ENCODE measurements at places on chromosomes 6 and 20.

GRCh38 chr6:106092279-106092678, 6.1 kb downstream of the PRDM1 start:
- DNase-seq: no peak

- peak; percentile 71 for DNase-seq
Measured at GRCh38 chr6:43263314-43264178, 20.3 kb downstream of the TTBK1 start.

DNA sequence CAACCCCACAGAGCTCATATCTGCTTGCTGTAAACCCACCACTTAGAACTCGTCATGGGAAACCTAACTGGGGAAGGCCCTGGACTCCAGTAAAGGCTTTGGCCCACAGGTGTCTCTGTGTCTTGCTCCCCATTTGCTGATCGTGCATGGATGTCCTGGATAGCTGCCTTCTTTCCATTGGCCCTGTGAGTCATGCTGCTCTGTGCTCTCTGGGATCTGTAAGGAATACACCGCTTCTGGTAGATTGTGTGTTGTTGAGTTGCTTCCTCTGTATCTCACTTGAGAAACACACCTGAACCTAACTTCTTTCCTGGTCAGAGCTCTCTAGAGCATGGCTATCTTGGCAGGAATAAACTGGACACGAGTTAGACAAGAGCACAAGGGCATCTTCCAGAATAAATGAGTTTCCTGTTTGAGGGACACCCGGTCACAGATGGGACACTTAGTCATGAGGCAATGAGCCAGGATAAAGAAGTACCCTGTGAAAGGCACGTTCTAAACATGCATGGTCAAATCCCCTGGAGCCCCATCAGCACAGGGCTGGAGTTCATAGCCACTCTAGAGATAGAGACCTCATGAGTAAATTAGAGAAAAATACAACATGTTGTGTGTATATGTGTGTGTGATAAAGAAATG, 99.6 kb upstream of the TMEM170B start:
- no peak for DNase-seq

GRCh38 chr6:38248500-38249234, 391.1 kb downstream of the BTBD9 start:
- no peak for DNase-seq

GRCh38 chr6:35311390-35312075, 13.9 kb downstream of the DEF6 start:
- DNase-seq: peak; percentile 32

DNA sequence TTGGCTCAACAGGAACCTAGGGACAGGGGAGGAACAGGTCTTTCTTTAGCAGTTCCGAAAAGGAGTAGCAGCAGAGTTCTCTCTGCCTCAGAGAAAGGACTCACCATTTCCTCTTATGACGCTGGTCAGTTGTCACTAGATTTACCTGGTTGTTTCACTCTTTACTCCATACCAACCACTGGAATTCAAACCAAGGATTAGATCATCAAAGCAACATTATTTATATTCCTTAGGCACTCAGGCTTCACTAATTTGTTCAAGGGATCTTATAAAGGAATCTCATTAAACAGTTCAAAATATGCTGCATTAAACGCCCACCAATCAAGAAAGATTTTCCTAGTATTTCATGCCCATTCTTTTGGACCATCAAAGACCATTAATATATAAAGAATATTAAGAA, 1129.5 kb upstream of the MAP3K7 start:
- no peak for DNase-seq

GRCh38 chr6:43835872-43836419, 65.9 kb downstream of the VEGFA start:
- DNase-seq: no peak

GRCh38 chr20:32752458-32753250, 9.4 kb upstream of the COMMD7 start:
- no peak for DNase-seq
